ENCODE measurements at places on chromosomes 13 and 19.
A peak's percentile ranks its signal among the peaks of the same experiment; 100 is the strongest.

DNA sequence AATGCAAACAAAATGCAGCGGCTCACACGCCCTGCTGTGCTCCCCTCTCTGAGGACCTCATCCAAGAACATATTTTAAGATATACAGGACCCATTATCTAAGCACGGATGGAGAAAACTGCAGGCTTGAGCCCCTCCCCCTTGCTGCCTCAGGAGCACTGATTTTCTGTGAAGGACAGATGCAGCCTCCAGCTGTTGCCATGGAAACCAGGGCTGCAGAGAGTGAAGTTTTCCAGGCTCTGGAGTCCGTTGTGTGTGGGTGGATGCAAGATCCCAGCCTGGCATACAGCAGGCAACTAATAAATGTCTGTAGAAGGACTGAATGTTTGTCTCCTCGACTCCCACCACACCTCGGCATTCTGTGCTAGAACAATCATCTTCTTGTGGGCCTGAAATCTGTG lies 105.6 kb upstream of the PEG3 start:
- no peak for DNase-seq

GRCh38 chr19:18589380-18590272 lies 1.0 kb downstream of the REX1BD start:
- DNase-seq: peak; percentile 71

GRCh38 chr19:17020385-17020784 lies 6.2 kb downstream of the CPAMD8 start:
- no peak for DNase-seq

DNA sequence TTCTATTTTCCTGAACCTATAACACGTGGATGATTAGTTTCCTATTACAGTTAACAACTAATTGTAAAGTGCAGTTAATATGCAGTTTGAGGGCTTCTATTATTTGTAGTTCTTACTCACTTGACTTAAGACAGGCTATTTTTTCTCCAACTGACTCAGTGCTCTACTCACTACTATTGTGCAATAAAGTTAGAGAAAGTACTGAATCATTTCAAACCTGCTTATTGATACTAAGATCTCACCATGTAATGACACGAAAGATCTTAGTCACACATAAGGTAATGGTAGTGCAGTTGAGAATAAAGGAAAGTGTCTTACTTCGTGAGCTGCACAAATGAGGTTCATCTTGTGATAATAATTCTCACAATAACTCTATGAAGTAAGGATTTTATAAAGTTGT lies 22.8 kb upstream of the ITM2B start:
- no peak for DNase-seq

GRCh38 chr19:2591537-2592291 lies 110.8 kb downstream of the GNG7 start:
- no peak for DNase-seq

DNA sequence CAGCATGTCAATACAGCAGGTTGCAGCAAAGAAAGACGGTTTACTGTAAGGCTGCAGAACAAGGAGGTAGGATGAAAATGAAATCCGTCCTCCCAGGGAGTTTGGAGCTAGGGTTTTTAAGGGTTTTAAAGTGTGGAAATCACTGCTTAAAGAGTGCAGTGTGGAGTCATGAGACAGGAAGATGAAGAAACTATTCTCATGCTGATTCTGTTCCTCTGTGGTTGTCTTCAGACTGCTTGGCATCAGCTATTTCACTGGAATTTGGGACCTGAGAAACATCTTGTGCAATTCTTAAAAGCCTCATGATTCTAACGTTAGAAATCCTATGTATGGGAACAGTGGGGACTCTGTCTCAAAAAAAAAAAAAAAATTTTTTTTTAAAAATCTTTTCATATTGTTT lies 11.4 kb downstream of the ZNF331 start:
- no peak for DNase-seq

DNA sequence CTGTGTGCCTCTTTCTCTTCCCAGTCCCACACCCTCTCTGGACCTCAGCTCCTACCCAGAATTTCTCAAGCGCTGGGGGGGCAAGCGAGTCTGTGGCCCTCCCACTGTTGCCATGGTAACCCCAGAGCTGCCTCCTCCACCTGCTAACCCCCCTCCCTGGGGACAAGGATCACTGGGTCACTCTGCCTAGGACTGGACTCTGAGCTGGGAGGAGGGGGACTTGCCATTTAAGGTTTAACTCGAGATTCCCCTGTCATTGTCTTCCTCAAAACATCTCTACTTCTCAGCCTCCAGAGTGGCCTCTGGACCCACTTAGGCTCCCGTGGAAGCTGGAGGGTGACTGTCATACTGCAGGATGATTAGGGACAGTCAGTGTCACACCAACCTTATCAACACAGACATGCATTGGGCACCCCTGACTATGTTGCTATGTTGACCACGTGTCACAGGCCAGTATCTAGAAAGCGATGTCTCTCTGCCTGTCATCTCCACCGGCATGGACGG lies 2.2 kb downstream of the PALM3 start:
- DNase-seq: no peak
